Islet precursor cell (in vitro differentiated cells): ENCODE measurements at places on chromosomes 16 and 17.

DNA sequence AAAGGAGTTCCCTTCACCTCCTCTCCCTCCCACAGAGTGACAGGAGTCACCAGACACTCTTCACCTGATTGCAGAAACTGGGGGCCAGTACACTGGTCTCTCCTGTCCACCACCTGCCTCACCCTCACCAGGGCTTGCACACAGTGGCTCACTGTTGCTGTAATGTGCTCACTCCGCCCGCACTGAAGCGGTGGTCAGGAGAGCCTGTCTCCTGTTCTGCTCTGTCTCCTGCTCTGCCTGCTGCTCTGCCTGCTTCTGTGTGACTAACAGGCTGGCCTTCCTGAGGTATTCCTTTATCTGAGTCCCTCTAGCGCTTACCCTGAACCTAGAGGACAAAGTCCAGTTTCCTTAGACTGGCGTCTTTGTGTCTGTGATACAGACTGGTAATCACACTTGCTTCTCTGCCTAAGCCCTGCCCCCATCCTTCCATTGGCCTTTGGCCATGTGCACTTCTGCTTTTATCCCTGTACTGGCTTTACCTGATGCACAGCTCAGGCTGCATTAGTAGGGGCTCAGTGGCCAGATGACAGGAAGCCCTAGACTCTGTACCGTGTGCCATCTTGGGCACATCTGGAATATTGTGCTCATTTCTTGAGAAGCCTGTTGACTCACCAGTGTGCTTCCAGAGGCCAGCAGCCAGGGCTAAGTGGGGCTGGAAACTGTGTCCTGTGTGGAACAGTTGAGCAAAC, 13.3 kb downstream of the PROCA1 start:
- DNase-seq = no peak

DNA sequence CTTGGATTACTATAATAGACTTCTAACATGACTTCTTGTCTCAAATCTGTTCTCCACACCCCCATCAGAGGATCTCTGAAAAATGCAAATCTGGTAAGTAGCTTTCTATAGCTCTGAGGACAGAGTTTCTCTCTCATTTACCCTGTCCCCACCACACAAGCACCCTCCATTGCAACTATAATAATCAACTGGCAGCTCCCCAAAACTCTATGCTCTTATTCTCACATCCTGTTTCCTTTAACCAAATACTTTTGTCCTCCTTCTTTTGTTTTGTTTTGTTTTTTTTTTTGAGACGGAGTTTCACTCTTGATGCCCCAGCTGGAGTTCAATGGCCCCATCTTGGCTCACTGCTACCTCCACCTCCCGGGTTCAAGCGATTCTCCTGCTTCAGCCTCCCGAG, 73.4 kb downstream of the HELZ start:
- DNase-seq = no peak

- DNase-seq = no peak
Measured at GRCh38 chr17:82317394-82318168, at the start of gene CD7. TSS of gene CD7 (minus strand) at chr17:82317608. CDS start at chr17:82317495, 113 bp downstream.

DNA sequence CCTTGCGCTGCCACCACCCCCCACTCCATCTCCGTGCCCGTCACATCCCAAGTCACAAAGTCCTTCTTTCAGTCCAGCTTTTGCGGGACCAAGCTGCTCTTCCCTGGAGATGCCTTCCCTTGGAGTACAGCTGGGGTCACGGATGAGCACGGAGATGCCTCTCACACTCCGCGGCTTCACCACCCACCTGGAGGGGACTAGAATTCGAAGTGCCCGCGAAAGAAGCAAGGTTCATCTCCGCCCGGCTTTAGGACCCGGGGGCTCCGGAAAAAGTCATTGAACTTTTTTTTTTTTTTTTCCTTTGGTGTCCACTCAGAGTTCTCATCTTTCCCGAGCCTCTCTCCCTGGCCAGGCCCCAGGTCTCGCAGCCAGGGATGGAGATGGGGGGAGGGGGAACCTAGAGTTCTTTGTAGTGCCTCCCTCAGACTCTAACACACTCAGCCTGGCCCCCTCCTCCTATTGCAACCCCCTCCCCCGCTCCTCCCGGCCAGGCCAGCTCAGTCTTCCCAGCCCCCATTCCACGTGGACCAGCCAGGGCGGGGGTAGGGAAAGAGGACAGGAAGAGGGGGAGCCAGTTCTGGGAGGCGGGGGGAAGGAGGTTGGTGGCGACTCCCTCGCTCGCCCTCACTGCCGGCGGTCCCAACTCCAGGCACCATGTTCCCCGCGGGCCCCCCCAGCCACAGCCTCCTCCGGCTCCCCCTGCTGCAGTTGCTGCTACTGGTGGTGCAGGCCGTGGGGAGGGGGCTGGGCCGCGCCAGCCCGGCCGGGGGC, at the start of gene FKBP10:
Gene FKBP10 (plus strand): TSS at position 624 of the 771 bp plus-strand sequence. CDS start 31 bp downstream, at position 655.
- DNase-seq = peak; percentile 98

DNA sequence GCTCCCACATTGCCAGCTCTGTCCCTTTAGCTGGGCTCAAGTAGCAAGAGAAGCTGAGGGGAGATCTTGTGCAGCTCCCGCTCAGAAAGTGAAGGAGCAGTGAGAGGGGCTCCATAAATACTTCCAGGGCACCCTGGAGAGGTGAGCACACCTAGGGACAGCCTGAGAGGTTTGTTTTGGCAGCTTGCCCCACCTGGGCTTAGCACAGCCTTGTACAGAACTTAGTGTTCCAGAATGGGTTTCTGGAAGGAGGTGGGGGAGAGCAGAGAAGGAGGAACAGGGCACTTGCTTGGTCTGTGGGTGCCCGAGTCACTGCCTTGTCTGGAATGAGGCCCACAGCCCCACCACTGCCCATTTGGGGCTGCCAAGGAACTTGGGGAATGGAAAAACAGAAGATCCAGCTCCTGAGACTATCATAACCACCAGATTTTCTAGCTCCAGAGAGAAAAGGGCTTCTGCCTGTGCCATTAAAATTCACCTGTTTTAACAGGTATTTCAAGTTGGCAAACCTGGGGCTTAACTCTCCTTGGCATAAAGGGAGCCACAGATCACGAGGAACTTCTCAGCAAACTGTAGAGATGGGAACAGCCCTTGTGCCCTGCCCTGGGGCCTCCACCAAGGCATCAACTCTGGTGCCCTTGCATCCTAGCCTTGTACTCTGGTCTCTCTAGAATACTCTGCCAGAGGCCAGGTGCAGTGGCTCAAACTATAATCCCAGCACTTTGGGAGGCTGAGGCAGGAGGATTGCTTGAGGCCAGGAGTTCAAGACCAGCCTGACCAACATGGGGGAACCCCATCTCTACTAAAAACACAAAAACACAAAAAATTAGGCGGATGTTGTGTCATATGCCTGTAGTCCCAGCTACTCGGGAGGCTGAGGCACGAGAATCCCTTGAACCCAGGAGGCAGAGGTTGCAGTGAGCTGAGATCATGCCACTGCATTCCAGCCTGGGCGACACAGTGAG, 1.9 kb downstream of the PRR15L start:
- no peak for DNase-seq

DNA sequence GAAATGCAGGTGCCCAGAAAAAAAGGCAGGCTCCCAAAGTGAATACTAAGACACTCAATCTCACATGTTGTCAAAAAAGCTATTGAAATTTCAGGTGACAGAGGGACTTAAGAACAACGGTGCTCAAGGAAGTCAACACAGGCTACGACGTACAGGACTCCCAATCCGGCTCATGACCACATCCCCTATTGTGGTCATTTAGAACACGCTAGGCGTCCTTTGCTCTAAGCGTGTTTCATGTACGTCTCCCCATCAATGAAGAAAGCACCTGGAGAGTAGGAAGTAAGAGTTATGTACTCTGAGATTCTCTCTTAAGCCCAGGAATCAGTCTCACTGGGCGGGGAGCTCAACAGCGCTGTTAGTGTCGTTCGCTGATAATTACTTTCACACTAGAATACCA, 94.1 kb downstream of the MRM3 start:
- no peak for DNase-seq

DNA sequence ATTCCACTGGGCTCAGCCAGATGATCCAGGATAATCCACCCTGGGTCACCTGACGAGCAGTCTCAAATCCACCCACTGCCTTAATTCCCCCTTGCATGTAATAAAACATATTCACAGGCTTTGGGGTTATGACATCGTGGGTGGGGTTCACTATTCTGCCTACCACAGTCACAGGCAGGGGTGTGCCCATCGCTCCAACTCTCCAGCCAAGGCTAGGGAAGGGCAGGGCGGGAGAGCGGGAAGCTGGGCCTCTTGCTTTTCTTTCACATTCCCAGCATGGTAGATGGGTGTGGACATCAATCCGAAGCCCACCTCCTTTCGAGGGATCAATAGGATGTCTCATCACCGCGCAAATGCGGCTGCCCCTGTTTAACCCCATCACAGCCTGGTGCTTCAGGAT, 12.7 kb upstream of the CD300LD start:
- no peak for DNase-seq

DNA sequence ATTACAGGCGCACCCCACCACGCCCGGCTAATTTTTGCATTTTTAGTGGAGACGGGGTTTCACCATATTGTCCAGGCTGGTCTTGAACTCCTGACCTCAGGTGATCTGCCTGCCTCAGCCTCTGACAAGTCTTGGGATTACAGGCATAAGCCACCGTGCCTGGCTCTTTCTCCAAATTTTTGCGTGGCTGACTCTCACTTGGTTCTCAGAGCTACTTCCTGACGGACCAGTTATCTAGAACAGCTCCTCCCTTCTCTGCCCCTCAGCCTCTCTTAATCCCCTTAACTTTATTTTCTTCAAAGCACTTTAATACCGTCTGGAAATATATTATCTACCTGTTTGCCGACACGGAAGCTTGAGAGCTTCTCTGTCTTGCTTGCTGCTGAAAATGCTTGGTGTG, 4.2 kb downstream of the YPEL2 start:
- peak; percentile 60 for DNase-seq

GRCh38 chr17:30505868-30506417, 28.7 kb downstream of the GOSR1 start:
- no peak for DNase-seq

DNA sequence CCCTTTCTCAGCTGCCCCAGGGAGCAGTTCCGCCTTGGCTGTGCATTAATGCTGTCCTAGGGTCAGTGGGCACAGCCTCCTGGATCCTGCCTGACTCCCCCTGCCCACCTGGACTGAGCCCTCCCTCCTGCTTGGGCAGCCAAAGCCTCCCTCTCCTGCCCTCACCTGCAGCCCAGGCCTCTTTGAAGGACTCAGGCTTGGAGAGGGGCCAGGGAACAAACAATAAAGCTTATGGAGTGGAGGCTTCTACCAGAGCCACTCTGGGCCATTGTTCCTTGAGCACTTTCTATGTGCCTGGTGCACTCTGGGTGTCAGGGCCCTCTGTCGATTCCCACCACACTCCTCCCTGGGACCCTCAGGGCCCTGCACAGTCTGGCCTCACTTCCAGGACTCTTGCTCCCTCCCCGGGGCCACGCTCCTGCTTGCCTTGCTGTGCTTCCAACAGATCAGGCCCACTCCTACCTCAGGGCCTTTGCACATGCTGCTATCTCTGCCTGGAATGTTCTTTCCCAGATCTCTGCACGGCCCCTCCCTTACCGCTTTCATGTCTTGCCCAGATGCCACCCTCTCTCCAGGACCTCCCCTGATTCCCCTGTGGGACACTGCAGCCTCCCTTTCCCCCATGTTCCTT, 5.0 kb downstream of the KCNJ12 start:
- DNase-seq = no peak

- DNase-seq = peak; percentile 74
Measured at GRCh38 chr17:80151333-80151732, 4.4 kb upstream of the EIF4A3 start.

DNA sequence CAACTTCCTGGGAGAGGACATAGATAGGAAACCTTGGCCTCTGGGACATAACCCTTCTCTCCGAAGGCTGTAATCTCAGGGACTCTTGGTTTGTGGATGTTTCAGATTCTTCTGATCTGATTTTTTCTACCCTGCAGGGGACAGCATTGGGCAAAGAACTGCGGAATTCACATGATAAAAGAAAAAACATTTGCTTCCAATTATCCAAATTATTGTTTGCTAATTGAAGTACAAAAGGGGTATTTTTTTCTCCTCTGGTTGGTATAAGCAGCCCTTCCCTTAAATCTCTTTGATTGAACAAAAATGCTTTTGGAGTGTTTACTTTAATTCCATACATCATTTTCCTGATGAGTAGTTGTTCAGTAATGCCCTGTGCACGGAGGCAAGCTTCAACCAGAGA, 251.7 kb upstream of the IRX3 start:
- no peak for DNase-seq

- peak; percentile 17 for DNase-seq
Measured at GRCh38 chr17:79960788-79961522, 74.7 kb downstream of the TBC1D16 start.

GRCh38 chr17:80431246-80432195, 16.6 kb downstream of the ENDOV start:
- no peak for DNase-seq

DNA sequence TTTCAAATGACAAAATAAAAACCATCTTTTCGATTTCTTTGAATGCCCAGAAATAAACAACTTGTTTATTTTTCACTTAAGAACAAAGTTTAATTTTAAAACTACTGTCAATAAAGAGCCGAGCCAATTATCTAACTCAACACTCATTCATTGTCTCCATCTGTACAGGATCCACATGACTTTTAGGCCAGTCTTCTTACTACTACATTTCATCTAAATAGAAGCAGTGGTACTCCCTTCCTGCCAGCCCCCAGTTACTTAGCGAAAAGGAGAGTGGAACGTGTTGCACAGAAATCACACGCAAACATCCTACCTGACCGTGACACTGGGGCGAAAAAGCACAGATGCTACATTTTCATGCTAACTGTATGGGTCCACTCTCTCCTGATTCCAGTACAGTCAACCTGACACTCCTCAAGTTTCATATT, 1.2 kb downstream of the GNA13 start:
- DNase-seq = no peak

GRCh38 chr16:47983999-47984580, 171.7 kb downstream of the ABCC12 start:
- no peak for DNase-seq

GRCh38 chr16:55944377-55944802, 69.2 kb upstream of the CES5A start:
- peak; percentile 78 for DNase-seq

GRCh38 chr17:21095735-21096134, 31.0 kb upstream of the DHRS7B start:
- DNase-seq = no peak

- peak; percentile 91 for DNase-seq
Measured at GRCh38 chr17:17877529-17878358, 41.0 kb upstream of the SREBF1 start.

GRCh38 chr17:74408815-74409214, 23.1 kb upstream of the GPRC5C start:
- no peak for DNase-seq

GRCh38 chr17:36977568-36977967, 28.8 kb downstream of the AATF start:
- no peak for DNase-seq

DNA sequence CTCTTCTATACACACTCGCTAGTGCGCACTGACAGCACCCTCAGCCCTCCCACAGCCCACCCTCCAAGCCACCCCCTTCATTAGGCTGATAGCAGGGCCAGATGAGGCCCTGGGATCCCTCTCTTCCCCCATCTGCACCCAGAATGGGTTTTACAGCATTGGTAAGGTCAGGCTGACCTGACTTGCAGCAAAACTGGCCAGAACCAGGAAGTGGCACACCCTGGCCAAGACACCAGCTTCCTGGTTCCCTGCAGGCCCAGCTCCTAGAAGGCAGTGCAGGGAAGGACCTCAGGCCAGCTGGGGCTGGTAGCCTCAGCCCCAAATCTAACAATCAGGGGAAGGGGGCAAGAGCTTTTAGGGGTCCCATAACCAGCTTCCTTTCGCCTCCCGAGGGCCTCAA, 50.0 kb upstream of the MRPS23 start:
- peak; percentile 73 for DNase-seq
